ENCODE measurements at places on chromosomes 7 and 10. TPM values are rescaled to one million over a fixed set of nuclear protein-coding genes. Genes with fewer than 3 reads are reported as not detected.

DNA sequence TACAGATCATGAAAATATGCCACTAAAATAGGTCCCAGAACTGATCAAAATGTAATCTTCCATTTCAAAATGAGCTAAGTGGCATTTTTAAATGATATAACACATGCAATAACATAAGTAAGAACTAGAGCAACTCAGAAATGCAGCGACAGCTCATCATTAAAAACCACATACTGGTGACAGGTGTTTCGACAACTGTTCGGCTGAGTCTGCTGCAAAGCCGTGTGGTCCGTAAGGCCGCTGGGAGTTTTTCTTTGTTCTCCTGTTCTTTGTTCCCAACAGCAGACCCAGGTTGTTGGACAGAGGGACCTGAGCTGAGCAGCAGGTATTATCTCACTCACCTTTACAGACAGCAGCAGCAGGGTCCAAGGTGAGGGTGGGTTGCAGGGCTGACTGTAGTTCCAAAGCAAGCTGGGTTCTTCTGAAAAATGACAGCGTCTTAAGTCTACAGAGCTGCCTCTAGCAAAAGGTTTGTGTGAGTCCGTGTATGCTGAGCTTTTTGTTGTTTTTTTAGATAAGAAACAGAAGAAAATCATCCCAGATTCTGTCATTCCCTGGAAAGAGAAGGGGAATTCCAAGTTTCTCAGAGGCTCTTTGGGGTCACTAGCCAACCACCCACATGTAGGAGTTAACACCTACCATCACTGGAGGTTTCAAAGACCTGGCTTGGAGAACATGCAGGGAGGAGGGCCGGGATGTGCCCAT is 45.4 kb upstream of the MACROH2A2 start:
- no peak for DNase-seq

GRCh38 chr10:48480397-48481374 is 124.2 kb downstream of the ARHGAP22 start:
- DNase-seq, result no peak

DNA sequence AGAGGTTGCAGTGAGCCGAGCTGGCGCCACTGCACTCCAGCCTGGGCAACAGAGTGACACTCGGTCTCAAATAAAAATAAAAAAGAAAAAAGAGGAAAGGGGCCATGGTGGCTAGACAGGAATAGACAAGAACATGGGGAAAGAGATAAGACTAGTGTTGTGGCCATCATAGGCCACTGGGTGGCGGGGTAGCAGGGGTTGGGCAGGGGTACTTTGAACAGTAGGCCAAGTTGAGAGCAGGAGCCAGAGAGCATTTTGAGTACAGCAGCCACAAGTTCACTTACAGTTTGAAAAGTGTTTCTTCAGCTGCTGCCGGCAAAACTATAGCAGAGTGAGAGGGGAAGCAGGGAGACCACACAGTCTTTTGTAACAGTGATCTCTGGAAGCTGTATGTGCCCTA is 656.0 kb downstream of the CNTNAP2 start:
- no peak for DNase-seq

DNA sequence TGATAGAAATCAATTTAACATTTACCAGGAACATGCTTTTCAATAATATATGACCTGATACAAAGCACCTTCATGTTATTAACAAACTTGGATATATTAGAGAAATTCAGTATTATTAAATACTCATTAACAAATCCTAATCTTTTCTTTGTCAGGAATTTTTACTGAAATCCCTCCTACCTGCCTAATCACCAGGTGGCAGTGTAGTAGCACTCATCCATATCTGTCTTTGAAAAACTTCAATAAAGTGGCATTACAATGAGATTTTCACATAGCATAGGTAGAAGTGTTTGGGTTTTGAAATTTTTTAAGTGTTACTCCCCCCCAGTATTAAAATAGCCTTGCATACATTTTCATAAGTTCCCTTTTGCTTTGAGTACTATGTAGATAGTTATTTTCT is 1246.6 kb upstream of the LRRN3 start:
- no peak for DNase-seq

- no peak for DNase-seq
Measured at GRCh38 chr10:73850211-73850610, 24.1 kb downstream of the CAMK2G start.

CPA5 gene
- 2.2 TPM for total RNA-seq
